Endothelial cell (in vitro differentiated cells): ENCODE measurements at places on chromosomes 2 and 18. TPM values are rescaled to one million over a fixed set of nuclear protein-coding genes. Genes with fewer than 3 reads are reported as not detected.

Gene GPR55
- 0.28 TPM for total RNA-seq

Gene SPP2
- not detected for total RNA-seq

DNA sequence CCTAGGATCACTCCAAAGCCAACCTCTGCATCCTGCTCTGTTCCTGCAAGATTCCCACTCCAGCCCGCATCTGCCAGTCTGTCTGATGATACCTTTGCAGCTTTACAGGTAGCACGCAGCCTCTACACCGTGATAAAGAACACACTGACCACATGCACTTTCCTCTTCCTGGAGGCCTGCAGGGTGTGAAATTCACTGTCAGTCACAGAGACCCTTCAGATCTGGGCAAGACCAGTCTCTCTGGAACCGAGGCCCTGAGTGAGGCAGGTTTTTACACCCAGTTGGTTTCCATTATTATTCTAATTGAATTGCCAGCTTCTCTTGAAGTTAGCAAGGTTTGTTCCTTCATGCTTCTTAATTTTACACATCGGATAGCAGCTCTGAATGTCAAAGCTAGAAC, 30.5 kb upstream of the TWIST2 start:
- no peak overlapping the region for H3K4me3 ChIP-seq
- H3K4me1 ChIP-seq = peaks cover 3% of the 10 kb centered on the region
- no peak overlapping the region for H3K27ac ChIP-seq
- DNase-seq = no peak
- H3K27me3 ChIP-seq = peaks cover 4% of the 10 kb centered on the region
- no peaks in the 10 kb centered on the region for H3K36me3 ChIP-seq

GRCh38 chr18:21980744-21981143, 188.6 kb upstream of the GATA6 start:
- H3K36me3 ChIP-seq = peaks cover 4% of the 10 kb centered on the region
- DNase-seq = no peak
- H3K4me3 ChIP-seq = no peak overlapping the region
- no peaks in the 10 kb centered on the region for H3K27me3 ChIP-seq

DNA sequence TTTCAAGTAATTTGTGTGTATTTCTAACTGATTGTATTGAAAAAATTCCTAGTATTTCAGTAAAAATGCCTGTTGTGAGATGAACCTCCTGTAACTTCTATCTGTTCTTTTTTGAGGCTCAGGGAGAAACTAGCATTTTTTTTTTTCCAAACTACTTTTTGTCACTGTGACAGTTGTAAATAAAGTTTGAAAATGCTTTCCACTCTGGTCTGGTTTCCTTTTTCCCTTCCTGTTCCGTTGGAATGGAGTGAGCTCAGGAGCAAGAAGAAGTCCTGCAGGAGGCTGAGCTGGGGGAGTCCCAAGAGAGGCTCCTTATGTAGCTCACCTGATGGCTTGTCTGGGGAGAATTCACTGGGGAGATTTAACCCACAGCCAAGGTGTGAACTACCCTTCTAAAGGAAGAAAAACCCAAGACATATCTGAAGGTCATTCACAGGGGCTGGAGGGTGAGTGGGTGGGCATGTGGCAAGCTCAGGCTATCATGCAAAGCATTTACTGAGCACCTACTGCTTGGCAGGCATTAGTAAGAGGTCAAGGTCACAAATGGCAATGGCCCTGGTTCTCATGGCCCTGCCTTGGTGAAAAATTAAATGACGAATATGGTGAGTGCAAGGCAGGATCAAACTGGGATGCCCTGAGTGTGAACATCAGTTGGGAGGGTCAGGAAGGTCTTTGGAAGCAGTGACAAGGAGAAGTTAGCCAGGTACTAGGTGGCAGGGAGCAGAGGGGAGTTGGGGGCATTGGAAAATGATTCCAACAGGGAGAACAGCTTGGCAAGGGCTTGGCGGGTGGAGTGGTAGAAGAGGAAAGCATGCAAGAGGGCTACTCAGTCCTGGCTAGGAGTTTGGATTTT, 28.7 kb downstream of the LBH start:
- peaks cover 17% of the 10 kb centered on the region for H3K27me3 ChIP-seq
- peaks cover 57% of the 10 kb centered on the region for H3K36me3 ChIP-seq
- no peak for DNase-seq
- no peak overlapping the region for H3K27ac ChIP-seq

DNA sequence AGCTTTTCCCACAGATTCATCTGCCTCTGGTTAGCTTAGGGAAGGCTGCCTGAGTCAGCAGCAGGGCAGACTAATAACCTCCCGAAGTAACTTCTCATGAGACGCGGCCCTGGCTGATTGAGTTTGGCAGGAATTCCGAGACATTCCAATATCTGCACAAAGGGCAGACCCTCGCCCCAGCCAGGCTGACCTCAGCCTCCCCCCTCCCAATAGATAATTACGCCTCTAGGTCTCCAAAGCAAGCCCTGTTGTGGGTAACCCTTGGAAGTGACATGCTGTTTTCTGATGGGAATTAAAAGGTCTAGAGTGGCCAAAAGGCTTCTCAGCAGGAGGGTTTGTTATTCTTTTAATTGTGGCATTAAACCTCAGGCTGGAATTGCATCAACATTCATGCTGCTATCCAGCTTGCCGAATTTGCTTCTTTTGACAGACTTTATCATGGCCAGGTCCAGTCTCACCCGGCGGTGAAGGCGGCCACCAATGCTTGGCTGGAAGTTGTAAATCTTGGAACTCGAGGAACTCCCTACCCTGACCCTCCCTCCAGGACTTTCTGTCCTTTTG, 98.0 kb upstream of the SLC14A2 start:
- no peak overlapping the region for H3K27ac ChIP-seq
- peaks cover 4% of the 10 kb centered on the region for H3K4me1 ChIP-seq
- no peak for DNase-seq
- no peaks in the 10 kb centered on the region for H3K27me3 ChIP-seq
- no peak overlapping the region for H3K4me3 ChIP-seq
- no peaks in the 10 kb centered on the region for H3K36me3 ChIP-seq

- no peaks in the 10 kb centered on the region for H3K27me3 ChIP-seq
- H3K27ac ChIP-seq = no peak within 1 kb of the TSS
- no peaks in the 10 kb centered on the region for H3K4me1 ChIP-seq
- DNase-seq = no peak
- no peaks in the 10 kb centered on the region for H3K36me3 ChIP-seq
These were observed at the start of gene GREB1 for GRCh38 chr2:11533278-11534070. GREB1 (plus strand) TSS chr2:11534045; CDS start chr2:11556615, 22,570 bp downstream.

- no peak overlapping the region for H3K27ac ChIP-seq
- H3K4me1 ChIP-seq = no peaks in the 10 kb centered on the region
- H3K27me3 ChIP-seq = no peaks in the 10 kb centered on the region
- peaks cover 10% of the 10 kb centered on the region for H3K36me3 ChIP-seq
These were observed 44.9 kb upstream of the ORC2 start for GRCh38 chr2:201008296-201008829.

DNA sequence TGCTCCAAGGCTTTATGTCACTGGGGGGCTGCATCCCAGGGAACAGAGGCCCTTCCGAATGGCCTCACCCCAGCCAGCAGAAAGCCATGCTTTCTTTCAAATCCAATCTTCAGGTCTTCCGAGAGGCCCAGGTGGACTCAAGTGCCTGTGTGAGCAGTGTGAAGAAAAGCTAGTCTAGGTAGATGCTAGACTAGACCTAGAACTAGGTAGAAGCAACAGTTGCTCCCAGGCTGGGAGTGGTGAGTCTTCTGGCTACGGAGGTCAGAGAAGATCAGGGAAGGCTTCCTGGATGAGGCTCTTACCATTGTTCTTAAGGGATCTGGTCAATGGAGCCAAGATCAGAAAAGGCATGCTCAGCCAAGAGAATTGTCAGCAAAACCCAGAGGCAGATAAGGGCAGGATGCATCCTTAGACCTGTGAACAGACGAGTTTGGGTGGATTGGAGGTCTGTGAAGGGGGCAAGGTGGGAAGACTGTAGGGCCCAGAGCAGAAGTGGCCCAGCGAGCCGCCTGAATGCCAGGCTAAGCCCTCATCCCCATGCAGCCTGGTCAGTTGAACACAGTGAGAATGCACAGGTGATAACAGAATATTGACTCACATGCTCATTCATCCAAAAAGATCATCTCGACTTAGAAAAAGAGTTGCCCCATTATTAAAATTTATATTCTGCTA, 110.8 kb downstream of the SMAD7 start:
- no peak for DNase-seq
- no peak overlapping the region for H3K4me3 ChIP-seq
- H3K4me1 ChIP-seq = peaks cover 58% of the 10 kb centered on the region
- peak overlapping the region; percentile 55 for H3K27ac ChIP-seq
- no peaks in the 10 kb centered on the region for H3K36me3 ChIP-seq
- H3K27me3 ChIP-seq = peaks cover 24% of the 10 kb centered on the region

Gene HOXD12
- total RNA-seq = not detected

GRCh38 chr18:78554944-78555608, 424.5 kb upstream of the SALL3 start:
- DNase-seq = no peak
- H3K27me3 ChIP-seq = peaks cover 17% of the 10 kb centered on the region
- peaks cover 14% of the 10 kb centered on the region for H3K36me3 ChIP-seq
- H3K4me3 ChIP-seq = no peak overlapping the region
- no peak overlapping the region for H3K27ac ChIP-seq

DNA sequence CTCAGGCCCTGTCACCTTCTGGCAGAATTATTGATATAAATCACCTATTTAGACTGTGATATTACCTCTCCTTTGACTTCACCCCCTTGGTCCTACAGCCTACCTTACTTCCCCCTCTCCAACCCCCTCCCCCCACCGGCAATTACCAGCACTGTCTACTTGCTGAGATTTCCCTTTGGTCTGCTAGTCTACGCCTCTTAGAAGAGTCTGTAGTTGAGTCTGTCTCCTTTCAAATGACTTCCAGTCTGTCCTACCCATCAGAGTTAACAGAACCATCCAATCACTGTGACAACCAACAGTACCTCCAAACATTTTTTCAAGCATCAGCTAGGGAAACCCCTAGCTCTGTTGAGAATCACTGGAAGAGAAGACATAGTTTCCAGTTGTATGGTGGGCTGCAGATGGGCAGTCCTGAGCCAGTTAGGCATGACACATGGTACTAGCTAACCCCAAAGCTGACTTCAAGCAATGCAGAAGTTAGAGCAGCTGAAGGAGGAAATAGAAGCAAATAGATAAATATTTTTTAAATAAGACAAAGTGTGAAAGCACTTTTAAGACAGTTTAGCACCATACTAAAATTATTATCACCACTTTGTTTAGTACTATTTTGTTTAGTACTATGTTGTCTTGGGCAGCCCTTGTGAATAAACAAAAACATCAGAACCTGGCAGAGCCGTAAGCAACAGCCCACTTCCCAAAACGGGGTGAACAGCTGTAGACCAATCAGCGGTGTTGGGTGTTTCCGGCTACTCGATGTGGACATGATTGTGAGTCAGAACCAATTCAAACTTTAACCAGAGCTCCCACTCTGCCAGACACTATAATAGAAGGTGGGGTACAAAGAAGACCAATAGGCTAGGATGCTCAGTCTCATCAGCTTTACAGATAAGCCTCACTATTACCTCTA, 2.7 kb upstream of the ASNSD1 start:
- H3K4me3 ChIP-seq = no peak overlapping the region
- peaks cover 5% of the 10 kb centered on the region for H3K36me3 ChIP-seq
- H3K4me1 ChIP-seq = peaks cover 4% of the 10 kb centered on the region
- no peak for DNase-seq

Gene TWIST2
- total RNA-seq = not detected

- H3K27me3 ChIP-seq = peaks cover 1% of the 10 kb centered on the region
- no peak overlapping the region for H3K27ac ChIP-seq
- H3K4me3 ChIP-seq = no peak overlapping the region
- no peaks in the 10 kb centered on the region for H3K4me1 ChIP-seq
- no peak for DNase-seq
These were observed 1043.5 kb downstream of the TDRD15 start for GRCh38 chr2:22167256-22167655.

Gene CAVIN2
- 4.4 TPM for total RNA-seq

GRCh38 chr18:44986933-44987332, 306.2 kb downstream of the SETBP1 start:
- H3K36me3 ChIP-seq = no peaks in the 10 kb centered on the region
- H3K27ac ChIP-seq = no peak overlapping the region
- no peaks in the 10 kb centered on the region for H3K4me1 ChIP-seq
- peaks cover 2% of the 10 kb centered on the region for H3K27me3 ChIP-seq
- H3K4me3 ChIP-seq = no peak overlapping the region
- no peak for DNase-seq

DNA sequence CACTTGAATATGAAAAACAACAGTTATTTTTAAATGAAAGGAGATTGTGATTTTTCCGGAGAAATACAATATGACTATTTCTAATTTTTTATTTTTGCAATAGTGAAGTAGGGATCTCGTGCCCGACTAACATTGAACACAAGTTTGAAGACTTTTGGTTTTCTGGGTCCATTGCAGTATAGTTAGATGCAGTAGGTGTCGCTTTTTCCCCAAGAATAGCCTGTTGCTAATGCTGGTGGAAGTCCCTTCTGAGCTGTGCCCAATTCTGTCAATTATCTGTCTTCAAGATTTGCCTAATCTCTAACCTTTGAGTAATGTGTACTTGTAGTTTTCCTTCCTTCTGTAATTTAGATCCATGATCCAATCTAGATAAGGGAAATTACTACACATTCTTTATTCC, 36.5 kb downstream of the SEMA4F start:
- H3K27ac ChIP-seq = no peak overlapping the region
- H3K4me1 ChIP-seq = peaks cover 12% of the 10 kb centered on the region

- no peaks in the 10 kb centered on the region for H3K36me3 ChIP-seq
- H3K27me3 ChIP-seq = no peaks in the 10 kb centered on the region
- H3K4me1 ChIP-seq = no peaks in the 10 kb centered on the region
These were observed 353.6 kb upstream of the TRIB2 start for GRCh38 chr2:12363138-12363537.

Gene INHBB
- 4.7 TPM for total RNA-seq

Gene FTCDNL1
- 1.0 TPM for total RNA-seq

- H3K4me3 ChIP-seq = no peak overlapping the region
- no peaks in the 10 kb centered on the region for H3K4me1 ChIP-seq
- no peak for DNase-seq
- H3K27ac ChIP-seq = no peak overlapping the region
These were observed 54.7 kb downstream of the CMPK2 start for GRCh38 chr2:6810961-6811360.

Gene BOK
- 110 TPM for total RNA-seq

Gene DSG4
- total RNA-seq = not detected

GRCh38 chr18:47701134-47701533, 229.3 kb downstream of the SMAD2 start:
- no peak for DNase-seq
- no peak overlapping the region for H3K27ac ChIP-seq
- H3K4me3 ChIP-seq = no peak overlapping the region
- no peaks in the 10 kb centered on the region for H3K36me3 ChIP-seq
- no peaks in the 10 kb centered on the region for H3K4me1 ChIP-seq

DNA sequence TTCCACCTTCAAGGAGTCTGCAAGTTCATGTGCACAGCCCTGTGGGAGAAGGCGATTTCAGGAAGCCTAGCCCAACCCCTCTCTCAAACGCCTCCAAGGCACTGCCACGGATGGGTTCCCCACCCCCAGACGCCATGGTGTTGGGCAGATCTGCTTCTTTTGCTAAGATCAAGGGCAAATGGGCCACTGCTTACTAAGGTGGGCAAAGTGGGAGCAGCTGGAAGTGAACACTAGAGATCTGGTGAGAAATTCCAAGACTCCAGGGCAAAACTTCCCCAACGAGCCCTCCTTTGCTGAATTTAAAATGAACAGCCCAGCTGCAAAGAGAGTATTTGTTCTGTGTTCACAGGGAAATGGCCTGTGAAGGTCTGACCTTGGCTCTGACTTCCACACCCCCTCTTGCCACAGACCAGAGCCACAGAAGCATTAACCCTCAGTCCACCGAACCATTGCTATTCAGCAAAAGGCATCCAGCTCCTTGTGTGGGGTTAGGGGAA, 45.1 kb upstream of the ZBTB7C start:
- peaks cover 3% of the 10 kb centered on the region for H3K4me1 ChIP-seq
- H3K4me3 ChIP-seq = no peak overlapping the region
- H3K27me3 ChIP-seq = peaks cover 5% of the 10 kb centered on the region
- no peak for DNase-seq

- peaks cover 12% of the 10 kb centered on the region for H3K4me1 ChIP-seq
- no peaks in the 10 kb centered on the region for H3K27me3 ChIP-seq
- no peak overlapping the region for H3K4me3 ChIP-seq
- H3K36me3 ChIP-seq = peaks cover 5% of the 10 kb centered on the region
These were observed 28.8 kb upstream of the SULT1C4 start for GRCh38 chr2:108348816-108349570.
